ENCODE measurements at places on chromosomes 11 and 22. TPM values are rescaled to one million over a fixed set of nuclear protein-coding genes. Genes with fewer than 3 reads are reported as not detected.

Gene MYEOV
- polyA plus RNA-seq: 4.4 TPM

Gene MFRP
- polyA plus RNA-seq: not detected

Gene XKR3
- polyA plus RNA-seq: not detected

Gene MUC2
- polyA plus RNA-seq: not detected

Gene PANX2
- polyA plus RNA-seq: 1.8 TPM

Gene OR4D10
- not detected for polyA plus RNA-seq

Gene UBQLNL
- 0.11 TPM for polyA plus RNA-seq

Gene RAB38
- 70.7 TPM for polyA plus RNA-seq

Gene CYTH4
- polyA plus RNA-seq: not detected

Gene MAJIN
- not detected for polyA plus RNA-seq

Gene TSPAN32
- not detected for polyA plus RNA-seq

Gene GNAZ
- polyA plus RNA-seq: 0.12 TPM

Gene PHLDB1
- 39.6 TPM for polyA plus RNA-seq

Gene DMC1
- 1.8 TPM for polyA plus RNA-seq

Gene ABCC8
- polyA plus RNA-seq: not detected

DNA sequence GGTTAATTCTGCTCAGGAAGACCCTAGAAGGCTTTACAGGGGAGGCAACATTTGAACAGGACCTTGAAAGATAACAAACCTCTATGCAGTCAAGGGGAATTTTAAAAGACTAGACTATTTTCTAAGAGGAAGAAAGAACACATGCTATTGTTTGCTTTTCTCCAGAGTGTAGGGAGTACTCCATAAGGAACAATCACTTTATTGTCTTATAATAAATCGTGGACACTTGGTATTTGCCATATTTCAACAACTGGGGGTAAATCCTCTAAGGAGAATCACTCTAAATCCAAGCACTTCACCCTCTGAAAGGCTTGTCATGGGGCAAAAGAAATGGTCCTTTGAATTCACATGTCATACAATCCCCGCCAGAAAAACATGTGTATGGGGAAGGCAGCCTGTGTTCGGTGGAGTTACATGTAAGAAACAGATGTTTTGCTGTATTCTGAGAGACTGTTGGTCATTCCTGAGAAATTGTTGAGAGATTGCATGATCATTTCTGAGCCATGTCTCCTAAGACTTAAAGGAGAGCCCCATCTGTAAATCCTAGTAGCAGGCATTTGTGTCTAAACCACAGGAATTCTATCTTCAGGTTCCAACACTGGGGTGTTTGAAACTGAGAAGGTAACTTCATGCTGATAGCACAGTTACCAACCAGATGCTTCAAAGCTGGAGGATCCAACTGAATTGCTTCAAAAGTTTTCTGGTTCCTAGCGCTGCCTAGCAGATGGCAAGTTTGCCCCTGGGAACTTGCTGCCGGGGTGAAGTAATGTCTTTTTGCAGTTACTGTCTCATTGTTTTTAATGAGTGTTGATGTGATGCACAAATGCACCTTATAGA lies 66.8 kb downstream of the FZD4 start:
- DNase-seq: peak; percentile 11

GRCh38 chr11:70158201-70158600 lies 44.9 kb upstream of the FADD start:
- DNase-seq: no peak

DNA sequence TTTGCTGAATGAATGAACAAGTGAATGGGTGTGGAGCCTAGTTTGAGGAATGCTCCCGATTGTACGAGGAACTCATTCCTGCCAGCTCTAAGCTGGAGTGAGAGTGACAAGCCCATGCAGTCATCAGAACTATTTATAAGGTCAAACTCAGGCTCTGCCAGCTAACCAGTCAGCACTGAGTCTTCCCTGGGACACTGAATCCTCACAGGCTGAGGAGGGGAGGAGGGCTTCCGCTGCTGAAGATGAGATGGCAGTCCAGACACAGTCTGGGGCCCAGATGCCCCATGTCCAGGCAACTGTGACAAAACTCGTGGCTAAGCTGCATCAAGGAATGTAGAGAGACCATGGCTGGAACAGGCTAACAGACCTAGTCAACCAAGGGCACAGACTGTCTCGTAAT lies 4.0 kb downstream of the LRP4 start:
- peak; percentile 47 for DNase-seq

GRCh38 chr11:114215871-114216795 lies 80.1 kb upstream of the NNMT start:
- DNase-seq: no peak

DNA sequence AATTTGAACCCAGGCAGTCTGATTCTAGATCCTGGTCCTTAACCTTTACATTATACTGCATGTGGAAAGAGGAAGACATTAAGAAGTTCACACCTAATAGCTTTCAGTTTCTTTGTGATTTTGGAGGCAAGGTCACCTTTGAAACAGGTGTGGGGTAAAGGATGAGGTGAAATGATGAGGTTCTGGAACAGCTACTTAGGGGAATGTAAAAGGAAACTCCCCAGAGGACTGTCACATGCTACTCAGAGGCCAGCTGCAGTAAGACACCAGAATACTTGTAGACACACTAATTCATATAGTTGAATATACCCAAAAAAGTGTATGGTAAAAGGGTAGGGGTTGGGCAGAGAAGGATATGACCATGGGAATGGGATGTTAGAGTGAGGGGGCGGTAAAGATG lies 5.4 kb downstream of the APIP start:
- no peak for DNase-seq

- DNase-seq: no peak
These were observed 31.5 kb downstream of the C2CD3 start for GRCh38 chr11:74139151-74139918.

GRCh38 chr11:75276186-75276585 lies 35.6 kb downstream of the TPBGL start:
- DNase-seq: no peak

- peak; percentile 98 for DNase-seq
These were observed 10.9 kb upstream of the HBE1 start for GRCh38 chr11:5280582-5281102.

- DNase-seq: peak; percentile 72
These were observed 3.2 kb upstream of the MRPL23 start for GRCh38 chr11:1943977-1944376.

DNA sequence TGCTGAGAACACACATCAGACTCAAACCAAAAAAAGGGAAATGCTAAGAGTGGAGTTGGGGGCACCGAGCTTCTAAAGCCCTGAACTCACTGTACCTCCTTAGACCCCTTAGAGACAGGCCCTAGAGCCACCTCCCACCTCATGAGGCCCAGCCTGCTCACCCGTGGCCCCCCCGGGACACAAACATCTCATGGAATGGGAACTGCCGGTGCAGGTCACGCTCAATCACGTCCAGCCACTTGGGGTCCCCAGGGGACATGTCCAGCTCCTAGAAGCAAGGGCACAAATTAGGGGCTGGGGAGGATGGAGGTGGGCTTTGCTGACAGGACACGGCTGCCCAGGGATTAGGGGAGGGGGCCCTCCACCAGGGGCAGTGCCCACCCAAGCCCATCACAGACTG lies 6.3 kb upstream of the CASTOR1 start:
- no peak for DNase-seq

DNA sequence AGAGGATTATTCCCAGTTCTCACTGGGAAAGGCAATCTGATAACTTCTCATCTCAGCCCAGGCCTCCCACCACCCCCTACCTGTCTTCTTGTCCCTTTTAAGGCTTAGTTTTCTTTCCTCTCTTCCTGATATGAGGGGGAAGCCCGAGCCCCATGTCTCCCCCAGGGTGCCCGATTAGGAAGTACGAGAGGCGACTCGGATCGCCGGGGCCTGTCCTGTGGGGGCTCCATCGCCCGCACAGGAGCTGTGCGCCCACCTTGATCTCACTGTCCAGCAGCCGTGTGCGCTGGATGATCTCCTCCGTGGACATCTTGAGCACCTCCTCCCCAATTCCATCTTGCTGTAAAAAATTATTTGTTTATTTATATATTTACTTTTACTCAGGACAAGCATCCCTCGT lies 628 bp downstream of the PSMC3 start:
- no peak for DNase-seq

- DNase-seq: no peak
These were observed 38.6 kb upstream of the LMO2 start for GRCh38 chr11:33930317-33931021.

GRCh38 chr11:112634551-112634950 lies 326.7 kb upstream of the NCAM1 start:
- DNase-seq: no peak

DNA sequence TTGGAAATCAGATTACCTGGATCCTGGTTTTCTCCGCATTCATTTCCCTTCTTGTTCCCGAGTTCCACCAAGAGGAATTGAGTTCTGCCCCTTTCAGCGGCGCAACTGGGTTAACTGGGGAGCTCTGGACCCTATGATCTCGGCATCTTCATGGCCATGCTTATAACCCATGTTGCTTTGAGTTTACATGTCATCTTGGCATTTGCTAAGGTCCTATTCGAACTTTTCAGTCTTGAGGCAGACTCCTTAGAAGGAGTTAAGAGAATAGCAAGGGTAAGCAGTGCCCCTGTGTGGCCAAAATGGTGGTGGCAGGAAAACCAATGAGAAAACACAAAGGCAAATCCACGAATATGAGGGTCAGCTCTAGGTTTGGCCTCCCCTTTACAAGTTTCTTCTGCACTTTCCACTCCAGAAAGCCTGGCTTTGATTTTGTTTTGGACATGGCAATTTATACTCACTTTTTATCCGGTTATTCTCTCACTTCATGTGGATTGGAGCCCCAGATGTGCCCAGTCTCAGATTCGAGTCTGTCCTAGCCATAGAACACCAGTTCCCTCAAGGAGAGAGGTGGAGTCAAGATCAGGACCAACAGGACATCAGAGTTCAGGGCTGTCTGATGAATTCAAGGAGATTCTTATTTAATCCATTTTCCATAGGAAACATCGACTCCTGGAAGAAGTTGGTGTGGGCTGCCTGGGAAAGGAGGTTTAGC lies 55.3 kb upstream of the FBXO3 start:
- DNase-seq: peak; percentile 58

- no peak for DNase-seq
These were observed 35.2 kb downstream of the XKR3 start for GRCh38 chr22:16789860-16790493.

DNA sequence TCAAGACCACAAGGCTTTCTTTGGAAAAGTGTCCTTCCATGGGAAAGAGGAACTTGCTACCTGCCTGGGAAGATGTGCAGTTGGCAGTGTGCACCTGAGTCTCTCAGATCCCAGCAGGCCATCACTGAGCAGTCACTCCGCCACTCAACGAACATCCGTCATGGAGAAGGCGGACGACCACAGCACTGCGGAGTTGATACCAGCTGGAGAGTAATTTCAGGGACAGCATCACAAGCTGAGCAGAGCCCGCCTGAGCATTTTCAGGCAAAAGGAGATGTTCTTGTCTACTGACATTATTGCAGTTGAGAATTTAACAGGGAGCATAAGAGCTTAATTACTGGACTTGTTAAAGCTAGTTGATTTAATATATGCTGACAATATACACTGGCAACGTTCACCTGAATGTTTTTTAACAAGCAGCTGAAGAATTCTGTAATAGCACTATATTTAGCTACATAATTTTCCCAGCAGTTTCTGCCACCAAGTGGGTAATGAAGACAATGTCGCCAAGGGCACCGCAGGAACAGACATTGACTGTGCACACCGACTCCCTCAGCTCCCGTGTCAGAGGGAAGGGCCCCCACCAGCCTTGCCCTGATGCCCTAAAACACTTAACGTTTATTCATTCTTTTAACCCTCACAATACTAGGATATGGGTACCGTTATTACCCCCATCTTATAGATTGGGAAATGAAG lies 52.4 kb upstream of the ARFGAP3 start:
- DNase-seq: no peak

DNA sequence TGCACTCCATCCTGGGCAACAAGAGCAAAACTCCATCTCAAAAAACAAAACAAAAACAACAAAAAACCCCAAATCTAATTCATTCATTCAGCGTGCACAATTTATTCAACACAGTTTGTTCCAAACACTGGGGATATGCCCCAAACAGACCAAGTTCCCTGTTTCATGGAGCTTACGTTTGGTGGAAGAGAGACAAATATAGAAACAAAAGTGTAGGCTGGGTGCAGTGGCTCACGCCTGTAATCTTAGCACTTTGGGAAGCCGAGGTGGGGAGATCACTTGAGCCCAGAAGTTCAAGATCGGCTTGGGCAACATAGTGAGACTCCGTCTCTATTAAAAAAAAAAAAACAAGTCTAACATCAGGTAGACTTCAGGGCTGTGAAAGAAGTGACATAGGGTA lies 52.4 kb downstream of the PTPRJ start:
- no peak for DNase-seq

GRCh38 chr11:82811369-82811768 lies 77.7 kb upstream of the FAM181B start:
- DNase-seq: no peak

- DNase-seq: no peak
These were observed 60.6 kb upstream of the TCF20 start for GRCh38 chr22:42331014-42331413.
